Suppressor macrophage treated with lipopolysaccharide for 1 hour (primary cell): ENCODE measurements at places on chromosomes 7 and 10.

GRCh38 chr10:93897070-93897780, 3.4 kb downstream of the SLC35G1 start:
- no peak for DNase-seq

DNA sequence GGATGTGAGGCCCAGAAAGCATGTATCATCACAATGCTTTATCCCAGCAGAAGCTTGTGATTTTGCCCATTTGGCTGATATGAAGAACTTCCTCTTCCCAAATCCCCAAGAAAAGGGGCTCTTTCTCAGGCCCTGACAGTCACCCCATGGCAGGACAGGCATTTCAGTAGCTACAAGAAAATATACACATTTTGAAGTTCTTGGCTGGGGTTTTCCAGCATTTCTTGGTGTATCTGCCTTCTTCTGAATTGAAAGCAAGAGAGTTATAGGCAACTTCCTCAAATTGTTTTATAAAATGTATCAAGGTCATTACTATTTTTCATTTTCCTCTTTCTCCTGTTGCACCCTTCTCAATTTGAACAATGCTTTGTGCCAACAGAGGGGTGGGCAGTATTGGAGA, 63.3 kb upstream of the PDLIM1 start:
- peak; percentile 53 for DNase-seq

DNA sequence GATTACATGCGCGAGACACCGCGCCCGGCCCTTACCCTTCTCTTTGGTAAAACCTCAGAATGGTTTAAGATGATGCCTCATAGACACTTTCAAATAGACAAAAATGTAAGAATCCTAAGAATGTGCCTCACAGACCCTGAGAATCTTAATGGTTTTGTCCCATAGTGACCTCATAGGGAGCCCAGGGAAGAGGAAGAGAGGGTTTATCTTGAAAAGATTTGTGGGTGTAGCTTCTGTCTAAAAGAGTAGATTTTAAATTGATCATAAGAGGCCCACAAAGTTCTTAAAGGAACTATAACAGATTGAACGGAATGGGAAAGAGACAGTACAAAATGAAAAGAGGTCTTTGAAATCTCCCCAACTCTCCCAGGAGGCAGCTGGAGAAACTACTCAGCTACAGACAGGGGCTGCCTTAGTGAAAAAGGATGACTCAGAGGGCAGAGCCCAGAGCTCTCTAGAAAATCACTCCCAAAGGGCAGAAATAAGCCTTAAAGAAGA, 220.6 kb downstream of the ADRA2A start:
- DNase-seq, result no peak

- DNase-seq, result no peak
These were observed 46.0 kb downstream of the LCOR start for GRCh38 chr10:96878057-96878456.

DNA sequence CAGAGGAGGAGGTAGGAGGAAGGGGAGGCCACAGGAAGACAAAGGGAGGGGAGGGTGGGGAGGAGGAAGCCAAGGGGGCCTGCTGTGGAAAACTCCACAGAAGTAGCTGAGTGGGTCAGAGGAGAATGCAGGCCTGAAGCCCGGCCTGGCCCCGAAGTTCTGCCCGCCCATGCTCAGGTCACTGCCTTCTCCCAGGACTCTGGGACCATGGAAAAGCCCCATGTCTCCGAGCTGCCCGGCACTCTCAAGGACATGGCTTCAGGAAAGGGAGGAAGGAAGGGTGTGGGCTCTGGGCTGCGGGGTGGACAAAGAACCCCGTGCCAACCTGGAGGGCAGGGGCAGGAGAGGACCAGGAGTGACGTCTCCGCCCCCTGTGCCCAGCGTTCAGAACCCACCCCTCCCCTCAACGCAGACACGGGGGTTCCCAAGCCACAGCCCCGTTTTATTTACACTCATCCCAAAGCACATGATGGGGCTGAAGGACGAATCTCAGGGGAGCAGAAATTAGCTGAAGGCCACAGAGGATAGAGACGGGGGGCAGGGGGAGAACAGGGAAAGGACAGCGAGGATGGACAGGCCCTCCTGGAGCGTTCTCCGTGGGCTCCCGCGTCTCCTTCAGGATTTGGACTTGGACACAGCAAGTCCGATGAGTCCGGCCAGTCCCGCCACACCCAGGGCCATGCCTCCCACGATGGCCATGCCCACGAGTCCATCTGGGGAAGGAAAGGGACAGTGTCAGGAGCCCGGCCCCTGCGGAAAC, 1.8 kb upstream of the CLDN15 start:
- DNase-seq, result no peak

DNA sequence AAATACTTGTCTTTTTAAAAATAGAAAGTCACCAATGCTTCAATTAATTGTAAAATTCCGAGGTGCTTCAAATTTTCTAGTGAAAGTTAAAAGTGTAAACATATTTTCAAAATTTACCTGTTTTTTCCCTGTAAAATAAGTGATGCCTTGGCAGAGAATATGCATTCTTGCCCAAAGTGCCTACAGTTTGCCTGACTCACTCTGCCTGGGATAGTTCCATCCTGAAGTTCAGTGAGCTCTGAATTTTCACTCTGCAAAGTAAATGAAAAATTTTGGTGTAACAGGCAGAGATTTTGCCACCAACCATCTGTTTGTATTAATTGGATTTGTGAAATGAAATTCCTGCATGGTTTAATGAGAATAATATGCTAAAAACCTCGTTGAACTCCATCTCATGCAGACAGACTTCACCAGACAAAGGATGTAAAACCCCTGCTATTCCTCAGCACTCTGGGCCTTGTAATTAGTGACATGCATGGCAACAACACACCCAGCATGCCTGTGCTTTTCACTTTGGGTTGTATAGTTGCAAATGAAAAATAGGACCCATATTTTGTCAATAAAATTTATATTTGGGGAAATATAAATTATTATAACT, 117.4 kb upstream of the GNAI1 start:
- no peak for DNase-seq

DNA sequence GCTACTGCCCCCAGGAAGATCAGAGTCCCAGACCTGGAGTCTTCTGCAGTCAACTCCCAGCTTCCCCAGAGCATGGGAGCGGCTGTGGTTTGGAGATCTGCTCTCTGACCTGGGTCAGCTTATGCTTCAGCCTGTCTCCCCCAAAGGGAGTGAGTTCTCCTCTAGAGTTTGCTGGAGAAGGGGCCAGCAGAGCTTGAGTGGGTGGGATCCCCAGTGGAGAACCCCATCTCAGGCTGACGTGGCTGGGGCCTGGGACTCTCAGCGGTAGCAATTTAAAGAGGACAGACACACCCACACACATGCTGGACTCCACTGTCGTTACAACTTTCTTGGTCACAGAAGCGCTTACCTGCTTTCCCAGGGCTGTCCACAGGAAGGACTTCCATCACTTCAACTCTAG, 6.3 kb downstream of the UNC5B start:
- DNase-seq, result no peak

DNA sequence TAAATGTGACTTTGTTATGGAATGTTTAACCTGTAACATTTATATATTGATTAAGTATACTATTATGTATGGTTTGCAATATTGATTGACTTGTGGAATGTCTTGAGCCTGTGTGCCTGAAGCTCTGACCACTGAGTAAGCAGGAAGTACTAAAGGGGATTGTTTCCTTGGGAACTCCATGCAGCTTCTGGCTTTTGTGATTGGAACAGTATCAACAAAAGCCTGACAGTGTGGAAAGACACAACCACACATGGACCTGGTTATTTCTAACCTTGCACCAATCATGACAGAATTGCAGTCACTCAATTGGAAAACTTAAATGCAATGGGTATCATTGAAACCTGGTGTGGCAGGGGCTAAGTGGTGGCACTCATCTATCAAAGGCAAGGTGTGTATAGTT, 45.5 kb upstream of the PIK3CG start:
- no peak for DNase-seq

- no peak for DNase-seq
These were observed 91.4 kb upstream of the CAV2 start for GRCh38 chr7:116408166-116408565.

DNA sequence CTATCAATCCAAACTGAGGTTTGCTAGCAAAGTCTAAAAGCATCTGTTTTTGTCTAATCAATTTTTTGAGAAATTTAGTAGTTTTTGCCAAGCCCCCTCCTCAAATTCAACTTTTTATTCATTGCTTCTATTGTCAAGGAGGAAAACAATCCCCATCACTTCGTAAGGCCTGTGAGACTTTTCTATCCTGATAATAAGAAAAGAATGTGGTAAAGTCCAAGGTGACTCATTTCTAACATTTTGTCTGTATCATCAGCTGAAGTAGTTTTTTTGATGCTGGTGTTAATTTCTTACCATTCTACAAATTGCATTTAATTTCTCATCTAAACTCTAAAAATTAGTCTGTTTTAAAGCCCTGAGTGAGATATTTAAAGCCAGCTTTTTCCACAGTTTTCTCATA, 11.7 kb downstream of the ANK3 start:
- no peak for DNase-seq

DNA sequence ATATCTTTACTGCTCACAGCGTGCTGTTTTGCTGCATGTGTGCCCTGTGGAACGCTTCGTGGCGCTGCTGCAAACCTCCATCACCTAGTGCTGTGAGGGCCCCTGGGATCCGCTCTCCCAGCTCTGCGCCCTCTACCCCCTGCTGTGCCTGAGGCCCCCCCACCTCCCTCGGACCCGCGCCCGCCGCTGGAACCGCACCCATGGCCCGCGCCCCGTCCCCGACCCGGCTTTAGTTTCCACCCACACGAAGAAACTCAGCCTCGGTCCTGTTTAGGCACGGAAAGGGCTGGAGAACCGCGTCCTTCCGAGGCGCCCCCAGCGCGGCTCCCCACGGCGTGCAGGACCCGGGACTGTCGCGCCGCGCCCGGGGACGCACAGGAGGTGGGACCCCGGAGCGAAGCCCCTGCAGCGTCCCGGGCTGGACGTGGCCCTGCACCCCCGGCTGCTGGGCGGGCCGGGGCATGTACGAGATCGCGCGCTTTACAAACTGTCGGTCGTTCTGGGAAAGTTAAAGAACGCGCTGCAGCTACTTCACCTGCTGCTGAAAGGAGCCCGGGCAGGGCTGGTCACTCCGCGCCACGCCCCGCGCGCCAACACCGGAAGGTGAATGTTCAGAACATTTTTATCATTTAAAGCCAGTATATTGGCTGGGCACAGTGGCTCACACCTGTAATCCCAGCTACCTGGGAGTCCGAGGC, 54.3 kb downstream of the BMS1 start:
- DNase-seq, result no peak

GRCh38 chr7:150800581-150801241, at the start of gene TMEM176A:
TMEM176A (plus strand) TSS chr7:150800769; CDS start chr7:150801551, 782 bp downstream.
- no peak for DNase-seq

- DNase-seq, result no peak
These were observed 370 bp downstream of the TMEM60 start for GRCh38 chr7:77797734-77798393.

DNA sequence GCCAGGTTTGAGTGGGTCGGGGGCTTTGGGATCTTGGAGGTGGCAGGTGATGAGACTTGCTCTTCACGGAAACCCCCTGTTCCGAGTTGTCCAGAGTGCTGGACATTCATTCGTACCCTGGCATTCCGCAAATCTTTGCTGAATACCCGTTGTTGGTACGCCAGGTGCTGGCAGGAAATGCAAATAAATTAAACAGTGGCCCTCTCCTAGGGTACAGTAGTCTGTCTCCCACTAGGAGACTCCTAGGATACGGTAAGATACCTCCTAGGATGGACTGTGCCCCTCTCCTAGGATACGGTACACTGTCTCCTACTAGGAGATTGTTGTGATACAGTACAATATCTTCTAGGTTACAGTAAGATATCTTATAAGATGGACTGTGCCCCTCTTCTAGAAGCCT, 544 bp downstream of the SEC23IP start:
- DNase-seq, result no peak

DNA sequence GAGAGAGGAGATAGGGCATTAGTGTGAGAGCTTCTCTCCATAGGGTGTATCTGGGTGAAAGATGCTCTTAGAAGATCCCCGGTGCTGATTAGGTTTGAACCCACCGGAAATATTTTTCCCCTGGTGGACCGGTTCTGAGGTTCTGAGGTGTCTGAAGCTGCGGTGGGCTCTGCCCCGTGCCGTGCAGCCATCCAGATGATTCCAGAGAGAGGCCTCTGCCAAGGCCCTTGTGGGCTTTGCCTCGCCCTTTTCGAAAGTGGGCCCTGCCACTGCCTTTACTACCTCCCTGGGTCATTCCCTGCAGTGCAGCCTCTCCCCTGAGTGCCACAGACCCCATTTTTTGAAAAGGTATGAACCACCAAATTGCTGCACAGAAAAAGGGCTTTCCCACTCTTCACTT, 2.8 kb downstream of the GIMAP8 start:
- DNase-seq, result no peak

- DNase-seq, result no peak
These were observed 200.2 kb downstream of the DNAJC1 start for GRCh38 chr10:21803374-21803773.

DNA sequence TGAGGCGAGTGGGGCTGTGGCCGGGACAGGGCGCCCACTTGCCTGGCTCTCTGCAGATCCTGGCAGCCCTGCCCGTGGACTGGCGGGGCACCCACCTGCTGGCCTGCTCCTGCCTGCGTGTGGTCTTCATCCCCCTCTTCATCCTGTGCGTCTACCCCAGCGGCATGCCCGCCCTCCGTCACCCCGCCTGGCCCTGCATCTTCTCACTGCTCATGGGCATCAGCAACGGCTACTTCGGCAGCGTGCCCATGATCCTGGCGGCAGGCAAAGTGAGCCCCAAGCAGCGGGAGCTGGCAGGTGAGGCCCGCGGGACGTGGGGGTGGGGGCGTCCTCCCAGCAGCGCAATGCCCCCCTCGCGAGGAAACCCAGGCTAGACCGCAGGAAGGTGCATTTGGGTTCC, 17.6 kb downstream of the SLC29A4 start:
- DNase-seq, result no peak

- no peak for DNase-seq
These were observed 233.3 kb upstream of the MDFIC start for GRCh38 chr7:114688443-114689055.

- peak; percentile 17 for DNase-seq
These were observed 168.3 kb upstream of the PPP1R3A start for GRCh38 chr7:114086914-114087652.

DNA sequence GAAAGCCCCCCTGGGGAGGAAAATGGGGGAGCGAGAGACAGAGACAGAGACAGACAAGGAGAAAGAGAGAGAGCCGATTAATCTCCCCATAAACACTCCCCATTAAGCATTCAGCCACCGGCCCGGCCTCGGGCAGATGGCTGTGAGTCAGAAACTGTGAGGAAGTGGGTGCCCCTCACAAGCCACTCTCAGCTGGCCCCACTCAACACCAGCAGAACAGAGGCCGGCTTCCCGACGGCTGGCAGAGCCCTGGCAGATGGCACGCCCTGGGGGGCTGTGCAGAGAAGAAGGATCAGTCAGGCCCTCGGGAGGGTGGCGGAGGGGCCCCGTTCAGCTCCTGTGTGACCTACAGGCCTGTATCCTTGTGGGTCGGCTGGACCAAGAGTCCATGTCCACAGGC, 41.2 kb downstream of the CAMK2B start:
- DNase-seq, result peak; percentile 42

DNA sequence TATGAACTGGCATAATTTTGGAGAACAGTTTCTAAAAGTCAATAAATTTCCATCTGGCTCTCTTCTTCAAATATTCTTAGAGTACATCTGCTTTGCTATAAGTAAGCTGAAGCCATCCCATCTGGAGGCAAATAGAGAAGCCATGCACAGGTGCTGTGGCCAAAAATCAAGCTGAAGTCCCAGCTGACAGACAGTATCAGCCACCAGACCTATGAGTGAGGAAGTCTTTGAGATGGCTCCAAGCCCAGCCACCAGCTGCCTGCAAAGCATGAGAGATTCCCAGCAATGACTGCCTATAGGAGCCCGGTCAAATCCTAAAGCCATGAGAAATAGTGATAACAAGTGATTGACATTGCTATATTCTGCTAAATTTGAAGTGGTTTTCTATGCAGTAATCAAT, 21.7 kb upstream of the PRSS58 start:
- DNase-seq, result no peak

GRCh38 chr7:134562136-134562535, 13.2 kb downstream of the AKR1B15 start:
- no peak for DNase-seq
